ENCODE measurements at places on chromosomes 1 and 21. TPM values are rescaled to one million over a fixed set of nuclear protein-coding genes. Genes with fewer than 3 reads are reported as not detected.

The OR2L3 gene
- total RNA-seq: not detected

The KCNJ9 gene
- not detected for total RNA-seq

GRCh38 chr1:177561436-177561835, 390.7 kb downstream of the BRINP2 start:
- H3K27ac ChIP-seq: no peak overlapping the region
- H3K4me1 ChIP-seq: no peaks in the 10 kb centered on the region
- H3K36me3 ChIP-seq: no peaks in the 10 kb centered on the region

The F3 gene
- total RNA-seq: 102 TPM

DNA sequence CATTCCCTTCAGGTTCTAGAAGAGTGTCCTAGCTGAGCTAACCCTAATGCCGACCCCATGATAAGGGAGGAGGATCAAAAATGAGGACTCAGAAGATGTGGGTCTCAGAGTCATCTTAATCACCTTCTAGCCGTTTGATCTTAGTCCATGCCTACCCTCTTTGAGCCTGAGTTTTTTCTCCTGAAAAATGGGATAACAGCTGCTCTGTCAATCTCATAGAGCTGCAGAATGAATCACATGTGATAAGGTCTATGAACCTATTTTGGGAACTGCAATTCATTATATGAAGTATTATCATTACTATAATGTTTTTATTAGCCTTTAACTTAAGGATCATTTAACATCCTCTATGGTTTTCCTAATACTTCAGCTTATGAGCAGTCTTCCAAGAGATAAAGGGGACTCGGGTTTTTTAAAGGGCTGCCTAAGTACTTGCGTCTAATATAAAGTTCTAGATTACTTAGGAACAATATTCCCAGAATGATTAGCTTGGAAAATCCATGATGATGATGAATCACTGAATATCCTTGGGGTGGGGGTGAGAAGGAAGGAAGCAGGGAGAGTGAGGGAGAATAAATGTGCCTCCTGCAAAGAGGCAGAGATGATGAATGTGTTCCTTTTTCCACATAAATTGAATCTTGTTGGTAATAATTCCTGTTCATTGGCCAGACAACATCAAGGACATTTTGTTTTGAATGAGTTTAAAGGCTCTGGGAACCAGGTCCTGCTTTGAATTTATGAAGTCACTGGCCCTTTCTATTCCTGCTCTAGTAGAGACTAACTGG, 66.8 kb downstream of the COLGALT2 start:
- H3K27ac ChIP-seq: no peak overlapping the region
- no peak overlapping the region for H3K4me3 ChIP-seq
- H3K36me3 ChIP-seq: no peaks in the 10 kb centered on the region
- DNase-seq: no peak
- no peaks in the 10 kb centered on the region for H3K27me3 ChIP-seq
- H3K4me1 ChIP-seq: peaks cover 10% of the 10 kb centered on the region

GRCh38 chr1:2284932-2285331, 56.8 kb downstream of the SKI start:
- no peaks in the 10 kb centered on the region for H3K27me3 ChIP-seq
- peak overlapping the region; percentile 39 for H3K27ac ChIP-seq
- H3K4me1 ChIP-seq: peaks cover 7% of the 10 kb centered on the region
- H3K36me3 ChIP-seq: no peaks in the 10 kb centered on the region
- no peak overlapping the region for H3K4me3 ChIP-seq
- DNase-seq: no peak

The SRRM1 gene
- total RNA-seq: 168 TPM

The TACSTD2 gene
- 21.2 TPM for total RNA-seq

The VTCN1 gene
- 49.4 TPM for total RNA-seq

DNA sequence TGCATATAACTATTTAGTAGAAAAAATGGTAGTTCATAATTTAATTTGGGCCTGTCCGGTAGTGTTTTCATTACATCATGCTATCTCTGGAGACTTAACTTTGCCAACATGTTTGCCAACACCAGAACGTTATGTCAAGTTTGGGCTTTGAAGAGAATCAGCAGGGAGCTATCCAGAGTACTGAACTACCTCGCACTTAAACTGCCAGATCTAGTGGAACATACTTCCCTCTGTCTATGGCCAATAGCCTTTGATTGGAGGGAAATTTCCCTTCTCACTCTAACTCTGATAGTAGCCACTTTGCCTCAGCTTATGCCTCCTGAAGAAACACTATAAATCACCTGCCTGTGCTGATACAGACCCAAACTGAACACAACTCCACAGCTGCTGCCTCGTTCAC, 10.0 kb downstream of the LRRC53 start:
- H3K27ac ChIP-seq: no peak overlapping the region
- no peak overlapping the region for H3K4me3 ChIP-seq
- no peaks in the 10 kb centered on the region for H3K36me3 ChIP-seq
- H3K27me3 ChIP-seq: peaks cover 8% of the 10 kb centered on the region
- H3K4me1 ChIP-seq: no peaks in the 10 kb centered on the region
- no peak for DNase-seq

GRCh38 chr1:176515310-176515709, 52.3 kb downstream of the PAPPA2 start:
- H3K27me3 ChIP-seq: no peaks in the 10 kb centered on the region
- no peak for DNase-seq
- H3K36me3 ChIP-seq: no peaks in the 10 kb centered on the region

The PTPRU gene
- total RNA-seq: 66.6 TPM

- H3K36me3 ChIP-seq: no peaks in the 10 kb centered on the region
- H3K4me1 ChIP-seq: no peaks in the 10 kb centered on the region
- H3K27ac ChIP-seq: no peak overlapping the region
- H3K4me3 ChIP-seq: no peak overlapping the region
- DNase-seq: no peak
Measured at GRCh38 chr21:35852820-35853219, 207.5 kb downstream of the SETD4 start.

DNA sequence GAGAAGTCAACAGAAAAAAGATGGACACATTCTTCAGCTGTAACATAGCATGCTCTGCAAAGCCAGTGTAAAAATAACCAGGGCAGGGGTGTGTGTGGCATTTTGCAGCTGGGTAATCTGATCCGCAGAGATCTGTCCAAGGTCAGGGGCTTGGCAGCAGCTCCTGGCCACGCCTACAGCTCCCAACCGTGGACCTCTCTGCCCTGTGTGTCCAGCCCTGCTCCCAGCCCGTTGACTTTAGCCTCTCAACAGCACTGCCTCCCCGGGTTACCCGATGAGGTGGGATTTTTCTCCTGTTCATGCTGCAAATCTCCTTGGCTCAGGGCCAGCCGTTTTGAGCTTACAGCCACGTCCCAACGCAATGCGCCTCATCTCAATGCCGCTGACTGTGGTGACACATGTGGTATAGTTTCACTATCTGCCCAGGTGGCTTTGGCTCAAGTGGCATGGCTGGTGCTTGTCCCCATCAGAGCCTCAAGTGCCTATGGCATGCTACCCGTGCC, 68.1 kb downstream of the VWA5B1 start:
- no peaks in the 10 kb centered on the region for H3K36me3 ChIP-seq
- peaks cover 5% of the 10 kb centered on the region for H3K4me1 ChIP-seq
- no peak overlapping the region for H3K27ac ChIP-seq
- no peak for DNase-seq
- H3K4me3 ChIP-seq: peak overlapping the region; percentile 11
- H3K27me3 ChIP-seq: peaks cover 48% of the 10 kb centered on the region

- no peak overlapping the region for H3K27ac ChIP-seq
- peaks cover 15% of the 10 kb centered on the region for H3K27me3 ChIP-seq
- H3K4me1 ChIP-seq: peaks cover 33% of the 10 kb centered on the region
- no peak for DNase-seq
Measured at GRCh38 chr1:245404527-245404926, 249.7 kb downstream of the KIF26B start.

DNA sequence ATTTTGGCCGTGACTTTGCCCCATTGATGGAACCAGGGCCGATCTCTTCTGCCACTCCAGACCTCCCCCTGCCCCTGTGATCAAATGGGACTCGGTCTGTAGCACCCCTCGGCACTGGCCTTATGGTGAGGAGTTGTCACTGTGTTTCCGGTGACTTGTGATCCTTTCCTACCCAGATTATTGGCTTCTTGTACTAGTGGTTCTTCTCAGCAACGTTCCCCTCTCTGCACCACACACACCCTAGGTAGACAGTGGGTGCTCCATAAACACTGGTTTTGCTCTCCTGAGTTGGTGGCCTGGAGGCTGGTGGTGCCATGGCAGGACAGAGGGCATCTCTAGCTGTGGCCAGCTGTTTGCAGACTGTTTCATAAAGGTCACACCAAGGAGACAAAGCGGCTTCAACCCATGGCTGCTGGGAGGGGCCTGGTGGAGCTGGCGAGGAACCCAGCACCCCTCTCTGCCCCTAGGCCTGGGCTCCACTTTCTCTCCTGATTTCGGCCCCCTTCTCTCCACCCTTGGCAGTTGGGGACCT, 50.7 kb downstream of the DHRS3 start:
- no peaks in the 10 kb centered on the region for H3K27me3 ChIP-seq
- DNase-seq: no peak
- H3K4me3 ChIP-seq: no peak overlapping the region
- H3K27ac ChIP-seq: peak overlapping the region; percentile 77

GRCh38 chr1:173383351-173383750, 93.8 kb upstream of the PRDX6 start:
- no peaks in the 10 kb centered on the region for H3K27me3 ChIP-seq
- no peaks in the 10 kb centered on the region for H3K36me3 ChIP-seq
- no peak overlapping the region for H3K27ac ChIP-seq
- H3K4me3 ChIP-seq: no peak overlapping the region
- no peaks in the 10 kb centered on the region for H3K4me1 ChIP-seq

- no peak for DNase-seq
- H3K4me1 ChIP-seq: peaks cover 7% of the 10 kb centered on the region
- peaks cover 8% of the 10 kb centered on the region for H3K36me3 ChIP-seq
- H3K4me3 ChIP-seq: no peak overlapping the region
- H3K27me3 ChIP-seq: no peaks in the 10 kb centered on the region
Measured at GRCh38 chr1:9861360-9861759, 37.6 kb upstream of the CLSTN1 start.

The KCNA3 gene
- total RNA-seq: 0.94 TPM

GRCh38 chr1:12015499-12015898, 3.8 kb upstream of the MIIP start:
- no peak overlapping the region for H3K4me3 ChIP-seq
- no peak overlapping the region for H3K27ac ChIP-seq
- H3K36me3 ChIP-seq: peaks cover 8% of the 10 kb centered on the region
- no peaks in the 10 kb centered on the region for H3K27me3 ChIP-seq
- no peak for DNase-seq
- H3K4me1 ChIP-seq: peaks cover 13% of the 10 kb centered on the region

- DNase-seq: no peak
- H3K27me3 ChIP-seq: no peaks in the 10 kb centered on the region
- H3K36me3 ChIP-seq: peaks cover 19% of the 10 kb centered on the region
- no peaks in the 10 kb centered on the region for H3K4me1 ChIP-seq
- no peak overlapping the region for H3K27ac ChIP-seq
Measured at GRCh38 chr1:26848941-26849774, 13.8 kb upstream of the SFN start.

The SRGAP2C gene
- total RNA-seq: 15.8 TPM

DNA sequence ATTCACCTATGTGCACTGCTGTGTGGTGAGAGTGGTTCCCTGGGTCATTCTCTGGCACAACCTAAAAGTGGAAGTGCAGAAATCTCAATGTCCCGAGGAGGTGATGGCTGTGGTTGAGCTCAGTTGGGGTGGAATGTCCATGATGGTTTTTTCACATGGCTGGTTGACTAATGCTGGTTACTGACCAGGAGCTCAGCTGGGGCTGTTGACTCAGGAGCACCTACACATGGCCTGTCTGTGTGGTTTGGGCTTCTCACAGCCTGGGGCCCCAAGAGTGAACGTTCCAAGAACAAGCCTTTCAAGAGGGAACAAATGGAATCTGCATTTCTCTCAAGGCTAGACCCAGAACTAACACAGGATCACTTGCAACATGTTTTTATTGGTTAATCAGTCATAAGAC, 6.4 kb upstream of the KANK4 start:
- peaks cover 5% of the 10 kb centered on the region for H3K4me1 ChIP-seq
- peaks cover 37% of the 10 kb centered on the region for H3K27me3 ChIP-seq
- no peak overlapping the region for H3K4me3 ChIP-seq

DNA sequence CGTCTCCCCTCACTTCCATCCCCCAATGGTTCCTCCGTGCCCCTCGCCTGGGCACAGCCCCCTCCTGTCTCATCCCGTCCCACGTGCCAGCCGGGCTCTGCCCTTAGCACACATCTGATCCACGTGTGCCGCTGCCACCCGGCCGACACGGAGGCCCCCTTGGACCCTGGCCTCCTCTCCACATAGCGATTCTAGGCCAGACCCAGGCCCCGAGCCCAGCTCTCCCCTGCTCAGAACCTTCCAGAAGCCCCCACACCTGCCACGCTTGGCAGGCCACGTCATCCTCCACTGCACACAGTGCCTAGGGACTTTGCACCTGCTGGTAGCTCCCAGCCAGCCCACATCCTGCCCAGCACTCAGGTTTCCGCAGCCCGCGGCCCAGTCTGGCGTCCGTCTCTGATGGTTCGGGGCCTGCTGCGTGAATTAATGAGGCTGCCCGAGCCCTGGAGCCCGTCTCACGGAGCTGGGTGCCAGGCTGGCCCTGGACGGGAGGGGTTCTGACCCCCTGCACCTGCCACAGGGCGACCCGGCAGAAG, 20.1 kb downstream of the PLCH2 start:
- peaks cover 4% of the 10 kb centered on the region for H3K27me3 ChIP-seq
- DNase-seq: no peak
- no peak overlapping the region for H3K4me3 ChIP-seq
- no peak overlapping the region for H3K27ac ChIP-seq

DNA sequence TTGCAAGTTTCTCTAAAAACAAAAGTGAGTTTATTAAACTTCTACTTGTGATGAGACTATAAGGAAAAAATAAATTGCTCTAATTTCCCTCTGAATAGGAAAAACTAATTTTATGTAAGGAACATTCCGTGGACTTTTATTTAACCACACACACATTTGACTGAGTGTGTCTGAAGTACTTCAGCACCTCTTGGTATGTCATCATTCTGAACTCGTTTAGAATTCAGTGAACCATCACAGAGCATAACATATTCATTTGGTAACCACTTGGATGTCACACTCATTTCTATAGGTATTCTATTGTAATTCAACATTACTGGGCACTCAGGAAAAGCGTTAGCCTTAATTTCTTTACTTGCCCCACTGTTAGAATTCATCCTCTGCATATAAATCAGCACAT, 79.1 kb downstream of the RGS21 start:
- no peak for DNase-seq
- no peak overlapping the region for H3K27ac ChIP-seq
- no peaks in the 10 kb centered on the region for H3K36me3 ChIP-seq
- no peaks in the 10 kb centered on the region for H3K4me1 ChIP-seq
- no peak overlapping the region for H3K4me3 ChIP-seq
- no peaks in the 10 kb centered on the region for H3K27me3 ChIP-seq

DNA sequence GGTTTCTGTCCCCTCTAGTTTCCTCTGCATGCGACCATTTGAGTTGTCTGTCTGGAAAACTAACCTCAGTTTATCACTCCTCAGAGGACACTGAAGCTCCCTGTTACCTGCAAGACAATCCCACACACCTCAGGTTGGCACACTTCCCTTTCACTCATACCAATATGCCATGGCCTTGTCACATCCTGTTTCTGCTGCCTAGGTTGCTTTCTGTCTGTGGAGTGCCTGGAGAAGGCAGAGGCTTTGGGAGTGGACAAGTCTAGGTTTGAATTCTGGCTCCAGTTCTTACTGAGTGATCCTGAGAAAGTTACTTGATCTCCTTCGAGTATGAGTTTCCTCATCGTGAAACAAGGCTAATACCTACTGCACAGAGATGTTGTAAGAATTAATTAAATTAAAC, 171.5 kb upstream of the CACYBP start:
- no peak for DNase-seq
- H3K4me1 ChIP-seq: no peaks in the 10 kb centered on the region
- no peaks in the 10 kb centered on the region for H3K27me3 ChIP-seq
- H3K36me3 ChIP-seq: no peaks in the 10 kb centered on the region
- H3K27ac ChIP-seq: no peak overlapping the region
- H3K4me3 ChIP-seq: no peak overlapping the region
